ENCODE measurements at places on chromosomes 16 and 17.
A peak's percentile ranks its signal among the peaks of the same experiment; 100 is the strongest.

DNA sequence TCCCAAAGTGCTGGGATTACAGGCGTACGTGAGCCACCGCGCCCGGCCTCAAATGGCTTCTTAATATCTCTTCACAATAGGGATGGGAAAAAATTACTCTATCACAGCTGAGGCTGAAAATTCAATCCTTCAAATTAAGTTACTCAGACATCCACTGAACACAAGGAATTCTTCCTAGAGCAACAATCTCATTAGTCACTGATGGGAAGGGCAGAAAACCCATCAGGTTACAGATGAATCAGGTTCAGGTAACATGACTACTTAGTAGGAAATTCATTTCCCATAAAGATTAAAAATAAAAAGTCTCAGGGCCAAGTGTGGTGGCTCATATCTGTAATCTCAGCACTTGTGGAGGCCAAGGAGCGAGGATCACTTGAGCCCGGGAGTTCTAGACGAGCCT lies 42.5 kb upstream of the ABR start:
- no peak overlapping the region for H3K4me3 ChIP-seq
- H3K36me3 ChIP-seq, result no peaks in the 10 kb centered on the region
- DNase-seq, result no peak
- H3K27ac ChIP-seq, result no peak overlapping the region
- peaks cover 62% of the 10 kb centered on the region for H3K27me3 ChIP-seq

DNA sequence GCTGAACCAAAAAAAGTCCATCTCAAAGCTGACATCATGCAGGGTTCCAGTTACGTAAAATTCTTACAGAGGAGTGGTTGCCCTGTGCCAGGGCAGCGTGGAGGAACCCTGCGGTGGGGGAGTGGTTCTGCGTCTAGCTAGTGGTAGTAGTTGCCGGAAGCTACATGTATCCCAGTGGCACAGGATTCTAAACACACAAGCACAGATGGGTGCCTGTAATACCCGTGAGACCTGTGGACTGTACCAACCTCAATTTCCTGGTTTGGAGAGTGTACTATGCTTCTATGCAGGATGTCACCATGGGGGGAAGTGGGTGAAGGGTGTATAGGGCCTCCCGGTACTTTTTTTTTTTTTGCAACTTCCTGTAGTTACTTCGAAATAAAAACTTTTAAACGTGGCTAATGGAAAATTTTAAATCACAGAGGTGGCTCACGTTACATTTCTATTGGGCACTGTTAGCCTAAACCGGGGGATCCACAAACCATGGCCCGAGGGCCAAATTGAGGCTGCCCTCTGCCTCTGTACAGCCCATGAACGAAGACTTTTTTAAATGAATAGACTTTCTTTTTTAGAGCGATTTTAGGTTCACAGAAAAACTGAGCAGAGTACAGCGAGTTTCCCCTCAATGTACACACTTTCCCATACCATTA lies 38.5 kb downstream of the TBC1D16 start:
- H3K27me3 ChIP-seq, result no peaks in the 10 kb centered on the region
- peaks cover 20% of the 10 kb centered on the region for H3K4me1 ChIP-seq
- no peak overlapping the region for H3K27ac ChIP-seq
- H3K36me3 ChIP-seq, result peaks cover 10% of the 10 kb centered on the region

- no peak overlapping the region for H3K4me3 ChIP-seq
- no peak for DNase-seq
- no peak overlapping the region for H3K27ac ChIP-seq
- no peaks in the 10 kb centered on the region for H3K36me3 ChIP-seq
Measured at GRCh38 chr17:58396173-58396572, 21.2 kb downstream of the RNF43 start.

GRCh38 chr17:78899361-78900260 lies 3.4 kb downstream of the CEP295NL start:
- no peaks in the 10 kb centered on the region for H3K27me3 ChIP-seq
- no peak overlapping the region for H3K27ac ChIP-seq
- H3K4me3 ChIP-seq, result no peak overlapping the region
- peaks cover 43% of the 10 kb centered on the region for H3K36me3 ChIP-seq
- no peak for DNase-seq

DNA sequence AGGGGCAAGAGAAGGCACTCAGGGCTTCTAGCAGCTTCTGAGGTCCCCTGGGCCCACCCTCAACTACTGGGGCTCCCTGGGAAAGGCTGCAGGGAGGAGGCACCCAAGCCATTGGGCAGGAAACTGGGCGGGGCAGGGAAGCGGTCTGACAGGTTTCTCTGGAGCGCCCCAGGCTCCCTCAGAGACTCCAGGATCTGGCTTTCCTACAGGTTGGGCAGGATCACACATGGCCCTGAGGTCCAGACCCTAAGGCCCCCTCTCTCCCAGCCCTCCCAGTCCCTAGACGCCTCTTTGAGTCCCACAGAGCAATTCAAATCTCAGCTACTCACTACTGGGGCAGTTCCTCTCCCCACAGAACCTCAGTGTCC lies 14.3 kb downstream of the JUP start:
- H3K4me3 ChIP-seq, result no peak overlapping the region
- H3K4me1 ChIP-seq, result peaks cover 18% of the 10 kb centered on the region

DNA sequence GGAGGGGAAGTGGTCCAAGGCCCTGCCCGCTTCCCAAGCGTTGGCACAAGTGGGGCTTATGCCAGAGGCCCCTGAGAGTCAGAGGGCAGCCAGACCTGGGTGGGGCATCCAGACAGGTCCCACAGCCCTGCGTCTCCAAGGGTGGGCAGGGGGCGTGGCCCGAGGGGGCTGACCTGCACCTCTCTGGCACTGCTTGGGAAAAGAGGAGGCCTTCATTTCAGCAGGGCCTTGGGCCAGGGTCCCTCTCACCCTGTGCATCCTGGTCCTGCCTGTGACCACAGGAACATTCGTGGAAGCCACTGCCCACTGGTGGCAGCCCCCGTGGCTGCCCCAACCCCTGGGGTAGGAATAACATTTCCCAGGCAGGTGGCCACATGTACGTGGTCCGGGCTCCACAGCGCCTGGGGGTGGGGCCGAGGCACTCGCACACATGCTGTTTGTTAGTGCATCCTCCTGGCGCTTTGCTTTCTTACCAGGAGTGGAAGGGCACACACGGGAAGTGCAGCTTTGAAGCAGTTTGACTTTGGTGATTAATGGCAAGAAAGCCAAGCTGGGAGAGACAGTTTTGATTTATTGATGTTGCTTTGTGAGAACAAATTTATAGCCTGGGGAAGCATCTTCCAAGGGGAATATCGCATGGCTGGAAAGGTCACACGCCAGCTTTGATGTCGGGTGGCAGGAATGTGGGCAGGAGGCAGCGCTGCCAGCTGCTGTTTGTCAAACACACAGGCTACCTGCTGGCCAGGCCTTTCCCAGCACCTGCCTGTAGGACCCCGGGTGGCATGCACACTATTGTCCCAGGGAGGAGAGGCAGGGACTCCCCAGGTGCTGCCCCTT lies 4.3 kb downstream of the CENPX start:
- peaks cover 6% of the 10 kb centered on the region for H3K36me3 ChIP-seq
- no peak for DNase-seq
- no peak overlapping the region for H3K27ac ChIP-seq
- no peaks in the 10 kb centered on the region for H3K27me3 ChIP-seq

DNA sequence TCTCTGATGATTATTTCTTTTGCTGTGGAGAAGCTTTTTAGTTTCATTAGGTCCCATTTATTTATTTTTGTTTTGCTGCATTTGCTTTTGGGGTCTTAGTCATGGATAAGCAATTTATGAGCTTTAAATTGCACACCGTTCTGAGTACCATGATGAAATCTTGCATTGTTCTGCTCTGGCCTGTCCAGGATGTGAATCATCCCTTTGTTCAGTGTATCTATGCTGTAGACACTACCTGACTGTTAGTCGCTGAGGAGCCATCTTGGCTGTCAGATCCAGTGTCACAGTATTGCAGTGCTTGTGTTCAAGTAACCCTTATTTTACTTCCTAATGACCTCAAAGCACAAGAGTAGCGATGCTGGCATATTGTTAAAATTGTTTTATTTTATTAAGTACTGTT lies 218.0 kb upstream of the CNTNAP4 start:
- no peaks in the 10 kb centered on the region for H3K4me1 ChIP-seq
- no peak overlapping the region for H3K4me3 ChIP-seq
- no peaks in the 10 kb centered on the region for H3K27me3 ChIP-seq
- no peaks in the 10 kb centered on the region for H3K36me3 ChIP-seq

GRCh38 chr17:28970879-28971278 lies 19.6 kb upstream of the PHF12 start:
- no peak for DNase-seq
- H3K4me1 ChIP-seq, result peaks cover 5% of the 10 kb centered on the region
- H3K36me3 ChIP-seq, result no peaks in the 10 kb centered on the region
- H3K27me3 ChIP-seq, result peaks cover 57% of the 10 kb centered on the region

GRCh38 chr17:36470499-36470898 lies 16.0 kb upstream of the ZNHIT3 start:
- DNase-seq, result no peak
- no peaks in the 10 kb centered on the region for H3K4me1 ChIP-seq
- no peak overlapping the region for H3K27ac ChIP-seq
- H3K36me3 ChIP-seq, result no peaks in the 10 kb centered on the region

GRCh38 chr17:66399441-66399840 lies 97.0 kb downstream of the PRKCA start:
- no peak overlapping the region for H3K27ac ChIP-seq
- H3K36me3 ChIP-seq, result no peaks in the 10 kb centered on the region
- DNase-seq, result no peak
- H3K4me1 ChIP-seq, result peaks cover 6% of the 10 kb centered on the region

GRCh38 chr16:2610781-2611498 lies 71.4 kb upstream of the KCTD5 start:
- H3K4me3 ChIP-seq, result no peak overlapping the region
- DNase-seq, result no peak
- H3K27me3 ChIP-seq, result no peaks in the 10 kb centered on the region
- peaks cover 22% of the 10 kb centered on the region for H3K36me3 ChIP-seq
- H3K27ac ChIP-seq, result no peak overlapping the region
- no peaks in the 10 kb centered on the region for H3K4me1 ChIP-seq

GRCh38 chr17:70636517-70637133 lies 467.3 kb downstream of the KCNJ2 start:
- H3K4me3 ChIP-seq, result no peak overlapping the region
- DNase-seq, result peak; percentile 46

DNA sequence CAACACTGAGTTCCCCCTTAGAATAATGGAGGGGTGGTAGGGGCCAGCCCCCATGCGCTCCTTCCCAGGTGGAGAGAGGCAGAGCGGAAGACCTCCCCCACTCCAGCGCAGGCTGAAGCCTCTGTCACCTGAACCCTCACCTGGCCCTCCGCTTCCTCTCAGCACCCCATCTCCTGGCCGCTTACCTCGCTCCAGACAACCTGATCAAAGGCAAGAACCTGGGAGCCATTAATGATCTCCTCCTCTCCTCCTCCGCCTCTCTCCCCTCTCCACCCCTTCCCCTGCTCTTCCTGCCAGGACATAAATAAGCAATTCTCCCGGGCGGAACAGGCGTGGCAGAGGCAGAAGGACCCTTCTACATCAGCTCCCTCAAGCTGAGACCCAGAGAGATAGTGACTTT lies 110.2 kb upstream of the LHX1 start:
- DNase-seq, result no peak
- no peak overlapping the region for H3K4me3 ChIP-seq
- H3K4me1 ChIP-seq, result no peaks in the 10 kb centered on the region

- no peak overlapping the region for H3K27ac ChIP-seq
- H3K36me3 ChIP-seq, result no peaks in the 10 kb centered on the region
- peaks cover 7% of the 10 kb centered on the region for H3K4me1 ChIP-seq
- no peak overlapping the region for H3K4me3 ChIP-seq
Measured at GRCh38 chr17:77846531-77847085, 111.9 kb upstream of the TNRC6C start.

- H3K27me3 ChIP-seq, result peaks cover 67% of the 10 kb centered on the region
- no peak overlapping the region for H3K27ac ChIP-seq
- H3K4me3 ChIP-seq, result no peak overlapping the region
- DNase-seq, result no peak
- no peaks in the 10 kb centered on the region for H3K4me1 ChIP-seq
Measured at GRCh38 chr17:41592601-41593305, 6.1 kb upstream of the KRT14 start.

- peak; percentile 44 for DNase-seq
- H3K4me1 ChIP-seq, result peaks cover 10% of the 10 kb centered on the region
- H3K27ac ChIP-seq, result peak within 1 kb of the TSS; percentile 66
- peaks cover 6% of the 10 kb centered on the region for H3K36me3 ChIP-seq
Measured at GRCh38 chr17:48037036-48037837, at the start of gene COPZ2. COPZ2 (minus strand) TSS chr17:48037797; CDS start chr17:48037777, 20 bp downstream.

DNA sequence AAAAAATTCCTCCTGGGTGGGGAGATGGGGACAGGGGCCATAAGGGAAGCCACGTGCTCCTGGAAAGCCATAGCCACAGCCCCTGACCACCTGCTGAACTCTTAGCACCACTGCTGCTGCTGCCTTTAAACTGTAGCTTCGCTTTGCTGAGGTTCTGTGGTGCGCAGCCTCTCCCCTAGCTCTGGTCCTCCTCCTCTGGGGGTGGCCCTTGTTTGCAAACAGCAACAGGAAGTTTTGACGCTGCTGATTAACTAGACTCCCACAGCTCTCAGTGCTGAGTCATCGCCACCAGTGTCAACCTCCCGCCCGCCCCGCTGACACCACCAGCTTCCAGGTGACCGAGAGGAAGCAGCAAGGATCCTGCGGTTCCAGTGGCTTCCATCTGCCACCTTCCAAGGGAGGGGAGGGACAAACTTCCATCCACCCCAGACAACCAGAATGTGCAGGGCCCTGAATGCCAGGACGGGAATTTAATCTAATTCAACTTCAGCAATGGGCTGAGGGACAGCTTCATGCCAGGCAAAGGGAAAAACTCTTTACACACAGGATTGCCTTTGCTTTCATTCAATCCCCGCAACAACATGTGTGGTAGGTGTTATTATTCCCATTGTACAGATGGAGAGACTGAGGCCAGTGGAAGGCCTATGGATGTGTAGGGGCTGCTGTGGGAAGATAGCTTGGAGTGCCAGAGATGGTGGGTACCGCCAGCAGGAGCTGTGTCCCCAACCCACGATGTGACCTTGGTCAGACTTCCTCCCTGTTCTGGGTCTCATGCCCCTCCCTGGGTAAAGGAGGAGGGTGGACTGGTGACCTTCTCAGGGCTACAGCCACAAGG lies 8.1 kb upstream of the KIFC3 start:
- peak; percentile 68 for DNase-seq
- no peak overlapping the region for H3K4me3 ChIP-seq
- H3K27ac ChIP-seq, result no peak overlapping the region
- no peaks in the 10 kb centered on the region for H3K36me3 ChIP-seq
- H3K27me3 ChIP-seq, result no peaks in the 10 kb centered on the region

DNA sequence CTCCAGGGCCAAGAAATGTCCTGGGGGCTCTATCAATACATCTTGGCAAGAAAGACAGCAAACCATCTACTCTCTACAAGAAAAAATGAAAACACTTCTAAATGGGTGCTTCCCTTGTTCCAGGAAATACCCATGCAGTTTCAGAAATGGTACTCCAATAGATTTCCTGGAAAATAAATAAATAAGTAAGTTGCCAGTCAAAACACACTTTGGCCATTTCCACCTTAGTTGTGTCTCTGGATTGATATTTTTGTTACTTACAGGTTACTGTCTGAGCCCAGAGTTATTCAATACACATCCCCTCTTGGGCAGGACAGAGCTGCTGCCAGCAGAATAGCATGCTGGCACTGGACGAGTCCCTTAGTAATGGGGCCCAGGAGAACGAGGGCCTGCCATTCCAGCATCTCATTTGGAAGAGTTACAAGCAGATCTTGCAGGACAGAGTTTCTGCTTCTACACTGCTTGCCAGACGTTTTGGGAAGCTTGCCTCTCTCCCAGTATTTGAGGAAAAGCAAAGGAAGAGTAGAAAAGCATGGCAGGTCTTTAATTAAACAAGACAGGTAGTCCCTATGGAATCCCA lies 100.5 kb downstream of the SMG6 start:
- no peaks in the 10 kb centered on the region for H3K27me3 ChIP-seq
- no peak for DNase-seq
- H3K4me3 ChIP-seq, result no peak overlapping the region
- no peak overlapping the region for H3K27ac ChIP-seq
- H3K36me3 ChIP-seq, result peaks cover 7% of the 10 kb centered on the region
- peaks cover 9% of the 10 kb centered on the region for H3K4me1 ChIP-seq

- H3K4me3 ChIP-seq, result no peak overlapping the region
- no peaks in the 10 kb centered on the region for H3K4me1 ChIP-seq
- H3K27ac ChIP-seq, result no peak overlapping the region
Measured at GRCh38 chr16:52398021-52398420, 148.9 kb downstream of the TOX3 start.

Measured in IMR-90 (cell line).